ENCODE measurements at places on chromosomes 7 and 10. TPM values are rescaled to one million over a fixed set of nuclear protein-coding genes. Genes with fewer than 3 reads are reported as not detected.

- H3K4me1 ChIP-seq = no peaks in the 10 kb centered on the region
- H3K36me3 ChIP-seq = no peaks in the 10 kb centered on the region
- no peaks in the 10 kb centered on the region for H3K27me3 ChIP-seq
- H3K27ac ChIP-seq = no peak overlapping the region
- no peak for DNase-seq
Observed at GRCh38 chr10:86674912-86675311, 6.6 kb downstream of the LDB3 start.

DNA sequence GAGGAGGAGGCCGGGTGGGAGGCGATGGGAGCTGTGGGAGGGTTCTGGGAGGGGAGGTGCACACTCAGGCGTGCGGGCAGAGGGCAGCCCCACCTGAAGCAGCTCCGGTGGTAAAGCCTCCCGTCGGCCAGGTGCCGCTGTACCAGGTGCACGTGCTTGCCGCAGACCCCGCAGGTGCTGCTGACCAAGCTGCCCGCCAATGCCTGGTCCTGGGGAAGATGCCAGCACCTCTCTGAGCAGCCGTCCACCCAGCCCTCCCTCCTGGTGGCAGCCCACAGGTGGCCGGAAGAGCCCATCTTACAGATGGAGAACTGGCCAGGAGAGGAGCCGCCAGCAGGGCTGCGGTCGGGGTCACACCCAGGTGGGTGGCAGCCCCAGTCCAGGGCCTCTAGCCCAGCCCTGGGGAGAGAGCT lies 12.6 kb downstream of the MICALL2 start:
- no peaks in the 10 kb centered on the region for H3K4me1 ChIP-seq
- H3K36me3 ChIP-seq = no peaks in the 10 kb centered on the region
- H3K4me3 ChIP-seq = no peak overlapping the region
- no peaks in the 10 kb centered on the region for H3K27me3 ChIP-seq
- no peak overlapping the region for H3K27ac ChIP-seq
- DNase-seq = no peak

DNA sequence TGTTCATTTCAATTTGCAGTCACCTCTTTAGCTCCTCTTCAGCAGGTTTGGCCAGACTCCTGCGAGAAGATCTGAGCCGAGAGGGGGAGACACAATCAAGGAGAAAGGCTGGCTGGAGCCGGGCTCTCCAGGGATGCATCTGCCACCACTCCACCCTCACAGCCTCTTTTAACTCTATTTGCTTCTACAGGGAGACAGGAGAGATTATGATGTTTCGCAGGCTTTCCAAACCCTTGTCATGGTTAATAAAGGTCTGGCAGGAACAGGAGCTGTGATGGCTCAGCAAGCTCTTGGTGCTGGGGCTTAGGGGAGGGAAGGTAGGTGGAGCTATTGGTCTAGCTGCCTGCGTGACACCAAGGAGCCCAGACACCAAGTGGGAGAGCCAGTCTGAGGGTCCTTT lies 448.1 kb upstream of the PODXL start:
- no peaks in the 10 kb centered on the region for H3K4me1 ChIP-seq
- H3K27me3 ChIP-seq = no peaks in the 10 kb centered on the region
- no peaks in the 10 kb centered on the region for H3K36me3 ChIP-seq
- no peak overlapping the region for H3K4me3 ChIP-seq

DNA sequence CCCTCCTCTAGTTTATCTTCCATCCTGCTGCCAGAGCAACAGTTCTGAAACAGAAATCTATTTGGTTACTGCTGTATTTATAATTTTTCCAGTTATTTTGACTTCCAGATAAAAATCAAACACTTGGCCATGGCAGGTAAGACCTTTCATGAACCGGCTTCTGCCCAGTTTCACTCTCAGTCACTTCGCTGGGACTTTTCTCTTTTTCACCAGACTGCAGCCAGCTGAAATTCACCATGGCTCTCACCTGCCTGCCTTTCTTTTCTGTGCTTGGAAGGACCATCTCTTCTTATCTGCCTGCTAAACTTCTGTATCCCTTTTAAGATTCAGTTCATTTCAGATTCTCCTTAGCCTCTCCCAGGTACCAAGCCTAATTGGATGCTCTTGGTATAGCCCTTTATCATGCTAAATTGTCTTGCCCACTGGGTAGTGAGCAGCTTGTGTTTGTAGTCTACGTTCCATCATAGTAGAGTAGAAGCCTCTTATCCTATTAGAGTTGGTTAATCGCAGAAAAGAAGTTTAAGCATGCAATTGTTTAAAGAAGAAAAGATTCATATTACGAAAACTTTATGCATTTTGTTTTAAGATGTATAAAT lies 71.7 kb downstream of the TAF3 start:
- H3K4me1 ChIP-seq = no peaks in the 10 kb centered on the region
- H3K27ac ChIP-seq = no peak overlapping the region
- no peaks in the 10 kb centered on the region for H3K27me3 ChIP-seq

DNA sequence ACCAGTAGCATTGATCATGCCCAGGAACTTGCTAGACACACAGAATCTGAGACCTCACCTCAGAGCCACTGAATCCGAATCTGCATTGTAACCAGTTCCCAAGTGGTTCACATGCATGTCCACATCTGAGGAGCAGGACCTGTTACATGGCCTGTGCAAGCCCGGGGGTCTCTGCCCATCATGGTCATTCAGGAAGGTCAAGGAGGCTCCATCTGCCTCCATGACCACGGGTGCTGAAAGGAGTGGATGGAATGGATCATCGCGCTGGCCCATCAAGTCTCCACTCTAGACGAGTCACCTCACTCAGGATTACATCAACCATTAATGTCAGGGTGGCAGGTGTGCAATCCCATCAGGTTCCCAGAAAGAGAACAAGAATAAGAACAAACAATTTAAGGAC lies 85.8 kb upstream of the ADAM12 start:
- no peak overlapping the region for H3K27ac ChIP-seq
- H3K4me3 ChIP-seq = no peak overlapping the region
- no peak for DNase-seq
- no peaks in the 10 kb centered on the region for H3K36me3 ChIP-seq

Gene SPDYE3
- not detected for total RNA-seq

Gene CCDC172
- not detected for total RNA-seq

Gene CRTAC1
- not detected for total RNA-seq

Gene HOXA4
- not detected for total RNA-seq

All from naive thymus-derived CD4-positive, alpha-beta T cell (primary cell).